ENCODE measurements at places on chromosomes 5 and 9. TPM values are rescaled to one million over a fixed set of nuclear protein-coding genes. Genes with fewer than 3 reads are reported as not detected.

Gene NPR3
- 0.29 TPM for total RNA-seq

Gene IL3
- not detected for total RNA-seq

Gene RLN1
- total RNA-seq: not detected

Gene CORO2A
- total RNA-seq: 9.2 TPM

Gene GLRA1
- not detected for total RNA-seq

Gene XRCC4
- total RNA-seq: 15.7 TPM

Gene C6
- not detected for total RNA-seq

Gene PCDHGA5
- 0.21 TPM for total RNA-seq

Gene NME5
- not detected for total RNA-seq

Gene ZCCHC10
- total RNA-seq: 18.1 TPM

Gene FCN2
- total RNA-seq: not detected
